AG08396 (cell line): ENCODE measurements at places on chromosomes 1 and 21.

DNA sequence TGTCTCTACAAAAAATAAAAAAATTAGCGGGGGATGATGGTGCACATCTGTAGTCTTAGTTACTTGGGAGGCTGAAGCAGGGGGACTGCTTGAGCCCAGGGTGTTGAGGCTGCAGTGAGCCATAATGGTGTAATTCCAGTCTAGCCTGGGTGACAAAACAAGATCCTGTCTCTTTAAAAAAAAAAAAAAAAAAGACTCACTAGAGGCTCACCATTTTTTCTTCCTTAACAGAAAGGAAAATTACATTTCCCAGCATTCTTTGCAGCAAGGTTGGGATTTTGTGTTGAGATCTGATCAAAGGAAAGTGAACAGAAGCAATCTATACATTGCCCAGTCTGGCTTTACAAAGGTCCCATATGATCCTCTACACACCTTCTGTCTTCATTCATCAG lies 21.5 kb downstream of the GFI1 start:
- no peak for DNase-seq

GRCh38 chr1:39755965-39756659 lies 15.0 kb downstream of the OXCT2 start:
- no peak for DNase-seq

- no peak for DNase-seq
Measured at GRCh38 chr1:225888289-225888897, 553 bp downstream of the LEFTY1 start.

GRCh38 chr1:219563568-219563967 lies 49.3 kb downstream of the ZC3H11B start:
- DNase-seq = no peak

DNA sequence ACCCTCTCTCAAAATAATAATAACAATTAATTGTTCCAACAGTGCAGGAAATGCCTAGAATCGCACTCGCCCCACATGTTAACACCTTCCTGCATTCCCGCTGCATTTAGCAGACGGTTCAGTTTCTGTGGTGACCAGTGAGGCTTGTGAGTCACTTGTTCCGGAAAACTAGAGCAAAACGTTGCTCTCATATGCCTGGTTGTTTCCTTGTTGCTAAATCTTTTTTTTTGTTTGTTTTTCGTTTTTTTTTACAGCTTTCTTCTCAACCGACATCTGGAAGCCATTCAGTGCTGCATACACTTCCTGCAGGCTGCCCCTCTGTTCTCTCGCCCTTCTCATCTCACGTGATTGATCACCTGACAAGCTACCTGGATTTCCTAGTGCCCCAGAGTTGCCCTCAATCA lies 56.9 kb upstream of the TMPRSS2 start:
- DNase-seq = peak; percentile 55

- DNase-seq = peak; percentile 84
Measured at GRCh38 chr1:16187748-16188401, 24.6 kb downstream of the ARHGEF19 start.

GRCh38 chr1:101420406-101420805 lies 183.6 kb downstream of the S1PR1 start:
- DNase-seq = no peak

GRCh38 chr1:186799689-186800054 lies 29.1 kb upstream of the PLA2G4A start:
- no peak for DNase-seq

DNA sequence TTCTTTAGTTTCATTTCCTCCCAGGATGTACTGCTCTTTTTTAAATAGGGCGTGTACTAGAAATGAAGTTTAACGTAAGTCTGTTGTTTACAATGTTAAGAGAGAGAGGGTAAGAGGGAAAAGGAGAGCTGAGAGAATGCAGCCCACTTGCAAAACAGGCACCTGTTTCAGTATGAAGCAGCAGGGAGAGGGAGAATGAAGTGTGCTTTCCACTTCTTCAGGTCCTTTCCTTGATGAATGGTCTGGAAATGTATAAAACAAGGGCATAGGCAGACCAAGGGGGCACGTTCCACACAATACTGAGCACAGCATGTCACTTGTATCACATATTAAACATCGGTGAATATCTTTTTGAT lies 2.0 kb downstream of the KCNA3 start:
- no peak for DNase-seq
